AG09319 (cell line): ENCODE measurements at places on chromosomes 3 and 15.

DNA sequence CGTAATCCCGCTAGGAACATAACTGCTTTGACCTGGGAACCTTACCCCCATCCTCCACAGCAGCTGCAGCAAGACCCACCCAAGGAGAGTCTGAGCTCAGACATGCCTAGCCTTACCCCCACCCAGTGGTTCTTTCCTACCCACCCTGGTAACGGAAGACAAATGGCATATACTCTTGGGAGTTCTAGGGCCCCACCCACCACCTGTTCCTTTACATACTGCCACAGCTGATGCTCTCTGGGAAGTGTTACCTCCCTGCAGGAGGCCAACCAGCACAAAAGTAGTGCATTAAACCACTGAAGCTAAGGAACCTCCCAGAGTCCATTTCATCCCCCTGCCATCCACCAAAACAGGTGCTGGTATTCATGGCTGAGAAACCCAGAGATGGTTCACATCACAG, 50.6 kb upstream of the AZI2 start:
- DNase-seq: no peak

DNA sequence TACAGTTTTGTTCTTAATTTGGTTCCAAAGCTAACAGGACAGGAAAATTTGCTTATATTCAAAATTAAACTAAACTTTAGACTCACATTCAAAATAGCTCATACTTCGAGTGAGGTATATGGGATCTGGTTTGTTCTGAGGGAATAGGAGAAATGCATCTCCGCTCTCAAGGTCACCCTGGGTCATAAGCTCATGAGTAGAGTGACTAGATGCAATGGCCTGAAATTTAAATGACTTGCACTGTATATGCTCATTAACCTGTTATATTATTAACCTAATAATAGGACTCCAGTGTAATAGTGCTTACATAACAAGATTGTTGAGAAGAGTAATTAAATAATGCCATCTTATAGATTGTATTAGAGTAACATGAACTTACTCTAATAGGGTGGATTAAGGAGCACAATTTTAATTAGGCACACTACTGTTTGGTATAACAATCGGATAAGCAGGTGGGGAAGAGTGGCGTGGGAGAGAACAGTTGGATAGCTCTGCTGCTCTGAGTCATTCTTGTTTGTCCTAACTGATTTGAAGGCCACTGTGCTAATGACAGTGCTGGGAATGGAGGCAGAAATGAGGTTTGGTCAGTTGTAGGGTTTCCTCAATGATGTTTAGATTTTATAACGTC, 5.2 kb downstream of the NKTR start:
- DNase-seq: no peak

GRCh38 chr3:40997711-40998519, 201.4 kb upstream of the CTNNB1 start:
- DNase-seq: no peak

DNA sequence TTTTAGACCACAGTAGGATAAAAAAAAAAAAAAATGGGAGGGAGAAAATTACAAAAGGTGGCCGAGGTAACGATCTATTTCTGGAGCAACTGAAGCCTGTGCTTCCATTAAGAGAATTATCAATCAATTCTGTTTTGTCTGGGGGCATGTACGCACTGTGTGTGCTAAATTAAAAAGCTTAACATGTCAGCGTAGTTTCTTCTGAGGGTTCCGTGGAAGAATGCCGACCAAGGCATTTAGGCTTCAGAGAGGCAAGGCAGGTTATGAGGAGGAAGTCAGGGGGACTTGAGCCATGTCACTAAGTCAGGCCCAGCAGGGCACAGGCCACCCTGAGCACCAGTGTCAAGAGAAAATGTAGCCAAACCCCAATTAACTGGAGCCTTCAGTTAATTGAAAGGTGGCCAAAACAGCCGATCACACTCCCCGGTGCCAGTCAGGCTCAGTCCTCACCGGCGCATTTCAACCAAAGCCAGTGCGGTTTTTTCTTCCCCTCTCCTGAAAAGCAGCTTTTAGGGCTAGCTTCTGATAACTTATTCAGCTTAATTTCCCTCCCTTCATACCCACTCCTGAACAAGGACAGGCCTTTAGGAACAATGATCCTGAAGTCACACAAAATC, 113.9 kb downstream of the MEGF11 start:
- DNase-seq: no peak

DNA sequence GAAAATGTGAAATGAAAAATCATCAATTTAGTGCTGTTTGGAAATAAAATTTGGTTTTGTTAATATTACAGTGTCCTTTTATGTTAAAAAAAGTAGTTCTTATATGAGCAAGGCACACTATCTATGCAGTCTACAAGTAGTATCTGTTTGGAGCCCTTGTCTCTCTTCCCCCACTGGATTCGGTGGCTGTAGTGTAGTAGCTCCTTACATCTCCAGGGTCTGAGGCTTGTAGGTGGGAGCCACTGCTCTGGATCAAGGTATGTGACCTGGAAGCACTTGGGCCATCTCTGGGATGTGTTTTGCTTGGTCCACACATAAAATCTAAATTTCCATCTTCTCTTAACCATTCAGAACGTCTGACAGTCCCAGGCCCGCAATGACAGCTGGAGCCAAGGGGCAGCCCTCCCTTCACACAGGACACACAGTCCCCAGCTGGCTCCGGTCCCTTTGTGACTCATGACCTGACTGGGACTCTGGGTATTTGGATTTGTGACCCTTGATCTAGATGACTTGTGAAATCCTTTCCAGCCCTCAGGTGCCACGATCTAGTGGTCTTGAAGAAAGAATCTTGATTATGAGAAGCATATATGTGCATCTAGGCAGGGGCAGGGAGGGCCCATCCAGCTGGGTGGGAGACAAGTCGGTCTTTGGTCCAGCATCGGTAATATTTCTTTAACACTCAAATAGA, 80.0 kb downstream of the USP13 start:
- DNase-seq: no peak

DNA sequence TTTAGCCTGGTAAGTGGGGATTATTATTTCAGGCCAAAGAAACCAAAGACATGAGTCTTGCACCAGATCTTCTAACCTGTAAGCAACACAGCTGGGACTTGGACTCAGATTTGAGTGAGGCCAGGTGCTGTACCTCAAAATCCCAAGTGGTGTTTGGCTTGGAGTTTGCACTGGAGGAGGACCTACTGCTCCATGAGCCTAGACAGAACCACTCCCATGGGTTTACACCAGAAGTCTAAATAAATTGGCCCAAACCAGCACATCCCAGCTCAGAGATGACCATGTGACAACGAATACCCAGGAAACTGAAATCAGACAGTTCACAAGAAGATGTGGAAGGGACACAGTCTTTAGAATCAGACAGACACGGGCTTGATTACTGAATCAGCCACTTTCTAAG, 47.5 kb downstream of the MINAR1 start:
- no peak for DNase-seq

GRCh38 chr3:31137718-31138465, 243.4 kb upstream of the GADL1 start:
- DNase-seq: no peak

DNA sequence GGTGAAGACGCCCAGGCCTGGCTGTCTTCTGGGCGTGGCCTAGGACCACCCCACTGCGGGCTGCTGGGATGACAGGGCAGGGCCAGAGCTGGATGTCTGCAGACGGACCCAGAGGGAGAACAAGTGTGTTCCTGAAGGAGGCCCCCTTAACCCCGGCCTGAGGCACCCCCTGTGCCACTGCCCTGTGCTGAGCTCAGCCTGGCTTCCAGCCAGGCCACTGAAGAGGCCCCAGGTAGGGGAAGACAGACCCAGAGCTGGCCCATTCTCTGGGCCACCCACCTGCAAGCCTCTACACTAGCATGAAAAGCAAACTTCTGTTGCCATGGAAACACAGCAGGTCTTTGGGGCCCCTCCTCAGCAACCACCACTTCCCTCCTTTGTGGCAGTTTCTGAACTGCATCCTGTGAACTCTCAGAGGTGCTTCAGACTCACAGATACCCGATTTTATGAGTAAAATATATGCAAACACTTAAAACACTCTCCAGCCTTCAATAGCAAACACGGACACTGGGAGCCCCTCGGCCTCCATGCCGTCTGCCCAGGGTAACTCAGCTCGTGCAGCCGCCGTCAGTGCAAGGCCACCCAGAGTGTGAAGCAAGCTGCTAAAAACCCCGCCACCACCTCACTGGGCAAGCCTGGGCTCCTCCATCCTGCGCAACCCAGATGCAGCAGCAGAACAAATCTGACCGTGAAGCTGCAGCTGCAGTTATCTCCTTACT, 42.5 kb downstream of the CMTM6 start:
- DNase-seq: no peak

DNA sequence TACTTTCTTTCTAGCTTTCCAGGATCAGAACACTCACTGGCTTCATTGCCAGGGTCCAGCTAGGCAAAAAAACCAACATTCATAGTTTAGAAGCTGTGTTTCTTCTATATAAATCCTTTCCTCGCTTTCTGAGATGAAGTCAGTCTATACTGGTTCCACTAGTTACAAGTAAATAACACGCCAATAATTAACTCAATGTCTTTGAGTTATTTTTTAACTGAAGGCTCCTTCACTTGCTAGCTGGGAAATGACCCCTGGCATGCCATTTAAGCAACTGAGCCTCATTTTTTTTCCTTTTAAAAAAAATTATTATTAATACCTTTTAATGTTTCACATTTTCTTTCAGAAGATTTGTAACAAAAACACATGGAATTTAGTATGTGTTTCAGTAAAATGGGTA, 2.1 kb upstream of the CCDC174 start:
- DNase-seq: no peak

DNA sequence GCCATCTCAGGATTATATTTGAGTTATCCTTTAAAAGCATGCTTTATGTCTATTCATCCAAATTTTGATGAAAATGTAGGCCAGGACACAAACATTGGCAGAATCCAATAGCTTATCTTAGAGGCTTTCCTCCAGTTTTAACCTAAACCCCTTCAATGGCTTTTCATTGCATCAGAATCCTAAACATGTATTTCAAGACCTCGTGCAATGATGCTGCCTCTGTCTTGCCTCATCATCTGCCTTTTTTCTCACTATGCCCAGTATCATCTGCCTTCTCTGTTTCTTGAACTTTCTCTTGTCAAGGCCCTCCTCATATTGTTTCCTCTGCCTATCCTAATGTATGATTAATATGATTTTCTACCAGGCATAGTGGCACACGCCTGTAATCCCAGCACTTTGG, 76.1 kb upstream of the MAP4 start:
- no peak for DNase-seq

- no peak for DNase-seq
Measured at GRCh38 chr3:27174530-27174929, 194.7 kb downstream of the NEK10 start.

- no peak for DNase-seq
Measured at GRCh38 chr3:123696808-123697207, 112.0 kb upstream of the HACD2 start.

DNA sequence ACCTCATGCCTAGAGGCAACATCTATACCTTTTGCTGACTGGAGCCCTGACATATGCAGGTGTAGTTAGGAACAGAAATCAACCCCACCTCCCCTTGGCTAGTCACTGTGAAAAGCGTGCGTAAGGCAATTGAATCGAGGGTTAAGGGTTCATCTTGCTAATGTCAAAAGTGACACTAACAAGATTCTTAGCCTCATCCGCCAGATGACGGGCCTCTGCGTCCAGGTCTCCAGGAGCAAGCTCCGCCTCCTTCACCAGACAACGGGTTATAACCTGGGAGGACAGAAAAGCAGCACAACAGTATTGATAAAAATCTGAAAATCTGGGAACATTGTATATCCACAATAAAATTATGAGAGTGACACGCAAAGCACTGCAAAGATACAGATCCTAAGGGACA, 4.7 kb downstream of the SELENOS start:
- DNase-seq: no peak

DNA sequence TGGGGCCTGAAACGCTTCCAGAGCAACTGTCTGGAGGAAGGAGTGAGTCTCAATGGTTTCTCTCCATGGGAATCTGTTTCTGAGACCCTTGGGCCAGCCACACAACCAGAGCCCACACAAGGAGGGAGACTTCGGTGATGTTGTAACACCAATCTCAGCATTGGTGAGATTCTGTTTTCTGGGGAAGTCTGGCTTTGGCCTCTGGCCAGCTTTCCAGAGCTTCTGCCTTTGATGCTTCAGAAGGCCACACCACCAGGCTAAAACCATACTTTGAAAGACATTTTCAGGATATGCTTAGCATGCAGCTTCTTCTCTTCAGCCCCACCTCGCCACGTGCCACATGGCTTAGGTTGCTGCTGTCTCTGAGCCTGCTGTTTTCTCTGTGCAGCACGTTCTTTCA, 3.6 kb upstream of the EEFSEC start:
- no peak for DNase-seq

DNA sequence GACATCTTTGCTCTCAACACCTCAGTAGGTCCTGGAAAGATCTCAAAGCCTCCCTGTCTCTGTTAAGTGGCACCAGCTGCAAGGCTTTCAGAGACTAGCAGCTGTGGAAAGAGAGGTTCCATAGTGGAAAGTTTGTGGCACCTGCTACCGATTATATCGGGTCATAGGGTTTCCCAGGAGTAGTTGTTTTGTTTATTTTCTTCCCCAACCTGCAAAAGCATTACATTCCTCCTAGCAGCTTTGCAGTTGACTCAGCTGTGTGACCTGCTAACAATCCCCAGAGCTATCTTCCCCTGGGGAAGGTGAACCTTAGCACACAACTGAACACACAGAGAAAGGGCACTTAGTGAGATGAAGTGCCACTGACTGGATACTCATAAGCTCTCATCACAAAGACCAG, 598.9 kb upstream of the GRM7 start:
- no peak for DNase-seq
